ENCODE measurements at places on chromosomes 5 and 9.

- DNase-seq, result no peak
These were observed 1883.7 kb upstream of the C9orf72 start for GRCh38 chr9:29456940-29457339.

GRCh38 chr9:123996731-123997421 is 14.7 kb upstream of the LHX2 start:
- DNase-seq, result no peak

- DNase-seq, result no peak
These were observed 945.2 kb upstream of the C9orf72 start for GRCh38 chr9:28518439-28518838.

DNA sequence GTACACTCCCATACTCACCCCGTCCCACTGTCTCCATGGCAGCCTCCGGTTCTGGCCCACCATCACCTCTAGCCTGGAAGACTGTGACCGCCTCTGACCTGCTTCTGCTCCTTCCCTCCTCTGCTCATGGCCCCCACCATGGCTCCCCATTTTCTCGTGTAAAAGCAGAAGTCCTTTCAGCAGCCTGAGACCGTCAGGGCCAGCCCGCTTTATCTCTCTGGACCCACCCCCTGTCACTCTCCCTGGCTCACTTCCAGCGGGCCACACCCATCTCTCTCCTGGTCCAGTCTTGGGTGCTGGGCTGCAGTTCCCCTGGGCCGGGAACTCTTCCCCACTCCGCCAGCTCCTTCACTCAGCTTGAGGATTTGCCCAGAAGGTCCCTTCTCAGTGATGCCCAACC is 96.0 kb upstream of the RUFY1 start:
- DNase-seq, result no peak

DNA sequence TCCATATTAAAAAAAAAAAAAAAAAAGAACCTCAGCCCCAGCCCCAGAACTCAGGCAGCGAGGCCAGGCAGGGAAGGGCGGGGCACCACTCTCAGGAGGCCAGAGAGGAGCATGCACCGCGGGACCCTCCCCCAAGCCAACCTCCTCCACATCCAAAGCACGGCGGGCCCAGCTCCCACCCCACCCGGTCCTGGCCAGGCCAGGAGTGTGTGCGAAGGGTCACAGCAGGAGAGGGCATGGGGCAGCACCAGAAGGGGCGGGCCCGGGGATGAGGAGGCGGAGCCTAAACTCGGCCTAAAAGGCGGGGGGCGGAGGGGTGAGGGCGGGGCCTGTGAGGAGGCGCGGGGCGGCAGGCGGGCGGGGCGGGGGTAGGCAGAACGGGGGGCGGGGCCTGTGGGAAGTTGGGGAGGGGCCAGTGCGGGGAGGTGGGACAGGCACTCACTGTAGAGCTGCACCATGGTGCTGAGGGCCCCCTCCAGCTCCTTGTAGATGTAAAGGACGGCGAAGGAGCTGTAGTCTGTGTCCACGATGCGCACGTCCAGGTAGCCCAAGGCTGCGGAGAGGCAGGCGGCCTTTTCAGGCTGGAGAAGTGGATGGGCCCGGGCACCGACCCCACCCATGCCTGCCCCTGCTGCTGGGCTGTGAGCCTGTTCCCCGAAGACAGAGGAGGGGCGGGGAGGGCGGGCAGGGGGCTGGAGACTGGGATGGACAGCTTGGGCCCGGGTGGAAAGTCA is 1.2 kb downstream of the LCN15 start:
- DNase-seq, result peak; percentile 43

DNA sequence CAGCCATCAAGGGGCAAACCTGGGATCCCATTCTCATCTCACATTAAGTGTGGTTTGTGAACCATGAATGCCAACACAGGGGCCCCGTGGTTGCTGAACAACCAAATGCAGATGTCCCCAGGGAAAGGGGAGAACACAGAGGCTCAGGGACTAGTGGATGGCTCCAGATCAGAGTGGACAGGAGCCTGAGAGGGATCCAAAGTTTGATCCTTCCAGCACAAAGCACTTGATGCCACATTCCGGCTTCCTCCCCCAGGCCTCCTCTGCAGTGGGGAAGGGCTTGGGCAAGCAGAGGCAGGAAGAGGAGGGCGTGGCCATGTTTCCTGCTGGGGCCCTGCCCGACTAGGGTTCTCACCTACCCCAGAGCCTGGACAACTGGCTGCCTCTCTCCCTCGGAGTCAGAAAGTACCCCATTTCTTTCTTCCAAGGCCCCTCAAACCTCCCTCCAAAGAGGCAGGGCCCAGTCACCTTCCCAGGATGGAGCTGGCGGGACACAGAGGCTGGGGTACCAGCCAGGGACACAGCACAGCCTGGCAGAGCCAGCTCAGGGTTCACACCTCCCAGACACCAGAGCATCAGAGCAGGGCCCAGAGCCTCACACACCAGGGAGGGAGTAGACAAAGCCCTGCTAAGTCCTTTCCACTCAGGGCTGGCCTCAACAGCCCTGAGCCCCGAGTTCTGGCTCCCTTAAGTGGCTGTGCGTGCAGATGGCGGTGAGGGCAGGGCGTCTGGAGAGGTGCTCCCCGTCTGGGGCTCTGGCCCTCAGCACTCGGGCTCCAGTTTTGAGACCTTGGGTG is 4.3 kb upstream of the RNF44 start:
- peak; percentile 79 for DNase-seq

- peak; percentile 38 for DNase-seq
These were observed 25.3 kb downstream of the ZDHHC11B start for GRCh38 chr5:759111-759751.

- no peak for DNase-seq
These were observed 31.8 kb downstream of the BAAT start for GRCh38 chr9:101352892-101353463.

DNA sequence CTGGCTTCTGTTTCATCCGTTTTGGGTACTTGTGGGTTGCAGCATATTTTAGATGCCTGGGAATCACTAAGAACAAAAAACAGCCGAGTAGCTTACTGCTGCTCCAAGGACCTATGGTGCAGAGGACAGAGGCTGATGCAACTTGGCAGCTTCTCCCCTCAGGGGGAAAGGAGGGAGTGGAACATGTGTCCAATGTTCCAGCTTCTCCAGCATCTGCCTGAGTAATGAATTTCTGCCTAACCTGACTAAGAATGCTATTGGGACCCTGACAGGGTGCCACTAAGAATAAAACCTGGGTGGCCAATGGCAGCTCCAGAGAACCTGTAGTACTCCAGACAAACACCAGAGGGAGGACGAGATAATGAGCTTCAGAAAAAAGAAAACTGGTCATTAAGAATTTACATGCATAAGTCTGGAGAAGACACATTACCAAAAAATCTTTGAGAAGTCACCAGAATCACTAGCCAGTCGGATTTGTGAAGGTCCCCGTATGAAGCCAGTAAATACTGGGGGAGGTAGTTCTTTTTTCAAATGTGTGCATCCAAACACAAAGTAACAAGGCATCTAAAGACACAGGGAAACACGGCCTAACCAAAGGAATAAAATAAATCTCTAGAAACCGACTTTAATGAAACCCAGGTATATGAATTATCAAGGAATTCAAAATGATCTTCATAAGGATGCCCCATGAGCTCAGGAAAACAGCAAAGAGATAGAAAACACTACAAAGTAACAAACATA is 293.5 kb downstream of the HINT1 start:
- peak; percentile 28 for DNase-seq

DNA sequence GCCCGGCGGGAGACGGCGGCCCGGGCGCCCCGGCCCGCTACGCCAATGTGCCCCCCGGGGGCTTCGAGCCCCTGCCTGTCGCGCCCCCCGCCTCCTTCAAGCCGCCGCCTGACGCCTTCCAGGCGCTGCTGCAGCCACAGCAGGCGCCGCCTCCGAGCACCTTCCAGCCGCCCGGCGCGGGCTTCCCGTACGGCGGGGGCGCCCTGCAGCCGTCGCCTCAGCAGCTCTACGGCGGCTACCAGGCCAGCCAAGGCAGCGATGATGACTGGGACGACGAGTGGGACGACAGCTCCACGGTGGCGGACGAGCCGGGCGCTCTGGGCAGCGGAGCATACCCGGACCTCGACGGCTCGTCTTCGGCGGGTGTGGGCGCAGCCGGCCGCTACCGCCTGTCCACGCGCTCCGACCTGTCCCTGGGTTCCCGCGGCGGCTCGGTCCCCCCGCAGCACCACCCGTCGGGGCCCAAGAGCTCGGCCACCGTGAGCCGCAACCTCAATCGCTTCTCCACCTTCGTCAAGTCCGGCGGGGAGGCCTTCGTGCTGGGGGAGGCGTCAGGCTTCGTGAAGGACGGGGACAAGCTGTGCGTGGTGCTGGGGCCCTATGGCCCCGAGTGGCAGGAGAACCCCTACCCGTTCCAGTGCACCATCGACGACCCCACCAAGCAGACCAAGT is 723 bp downstream of the SNX18 start:
- DNase-seq, result peak; percentile 70

DNA sequence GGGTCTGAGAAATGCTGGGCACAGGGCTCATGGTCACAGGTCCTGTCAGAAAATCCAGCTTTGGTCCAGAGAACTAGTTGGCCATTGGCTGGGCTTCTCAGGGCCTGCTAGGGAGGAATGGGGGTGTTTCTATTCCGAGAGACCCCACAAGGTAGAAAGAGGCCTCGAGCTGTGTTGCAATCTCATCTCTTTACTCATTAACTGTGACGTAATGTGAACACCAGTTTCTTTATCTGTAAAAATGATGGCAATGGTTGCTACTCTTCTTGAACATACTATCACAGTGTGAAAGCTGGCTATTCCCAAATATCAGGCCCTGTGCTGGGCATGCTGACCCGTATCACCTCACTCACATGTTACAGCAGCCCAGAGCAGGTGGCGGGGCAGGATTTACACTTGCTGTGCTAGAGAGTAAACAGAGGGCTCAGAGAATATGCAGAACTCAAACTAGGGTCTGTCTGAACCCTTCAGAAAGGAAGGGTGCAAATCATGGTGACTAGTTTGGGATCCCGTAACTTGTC is 35.7 kb upstream of the SLC25A51 start:
- no peak for DNase-seq

DNA sequence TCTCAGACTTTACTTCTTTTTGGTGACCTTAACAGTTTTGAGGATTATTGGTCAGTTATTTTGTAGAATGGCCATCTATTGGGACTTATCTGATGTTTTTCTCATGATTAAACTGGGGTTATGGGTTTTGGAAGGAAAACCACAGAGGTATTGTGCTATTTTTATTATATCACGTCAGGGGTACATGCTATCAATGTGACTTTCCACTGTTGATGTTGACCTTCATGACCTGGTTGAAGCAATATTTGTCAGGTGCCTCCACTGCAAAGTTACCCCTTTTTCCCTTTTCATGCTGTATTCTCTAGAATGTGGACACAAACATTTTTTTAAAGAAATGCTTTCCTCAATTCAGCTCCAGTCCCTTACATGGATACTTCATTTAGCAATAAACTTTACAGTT is 152.8 kb upstream of the TSLP start:
- DNase-seq, result no peak

- DNase-seq, result no peak
These were observed 77.9 kb downstream of the FNBP1 start for GRCh38 chr9:129964901-129965734.

- DNase-seq, result no peak
These were observed 164.7 kb downstream of the OLFM1 start for GRCh38 chr9:135251996-135252760.

GRCh38 chr9:10331157-10331556 is 281.6 kb downstream of the PTPRD start:
- no peak for DNase-seq

DNA sequence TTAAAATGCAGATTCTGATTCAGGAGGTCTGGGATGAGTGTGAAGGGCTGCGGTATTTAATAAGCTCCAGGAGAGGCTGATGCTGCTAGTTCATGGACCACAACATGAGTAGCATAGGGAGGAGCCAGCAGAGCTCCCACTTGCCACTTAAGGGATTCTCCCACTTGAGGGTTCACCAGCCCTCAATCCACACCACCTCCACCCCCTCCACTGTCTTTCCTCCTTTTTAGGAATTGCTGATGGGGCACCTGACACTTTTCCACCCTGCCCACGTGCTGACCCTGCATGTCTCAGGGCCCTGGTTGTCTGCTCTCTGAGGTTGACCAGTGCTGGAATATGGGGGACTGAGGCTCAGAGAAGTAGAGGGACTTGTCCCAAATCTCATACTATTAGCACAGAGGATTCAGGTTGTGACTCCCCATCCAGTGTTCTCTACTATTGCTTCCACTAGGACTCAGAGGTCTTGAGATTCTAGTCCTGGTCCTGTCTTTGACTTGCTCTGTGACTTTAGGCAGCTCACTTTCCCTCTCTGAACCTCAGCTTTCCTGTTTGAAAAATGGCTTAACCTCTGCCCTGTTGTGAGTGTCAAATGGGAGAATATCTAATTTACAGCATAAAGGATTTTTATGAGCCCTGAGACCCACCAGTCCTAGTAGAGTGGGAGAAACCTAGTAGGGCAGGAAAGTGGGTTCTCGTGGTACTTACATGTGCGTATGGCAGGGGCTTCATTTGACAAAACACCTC is 72.9 kb downstream of the PPARGC1B start:
- DNase-seq, result no peak

DNA sequence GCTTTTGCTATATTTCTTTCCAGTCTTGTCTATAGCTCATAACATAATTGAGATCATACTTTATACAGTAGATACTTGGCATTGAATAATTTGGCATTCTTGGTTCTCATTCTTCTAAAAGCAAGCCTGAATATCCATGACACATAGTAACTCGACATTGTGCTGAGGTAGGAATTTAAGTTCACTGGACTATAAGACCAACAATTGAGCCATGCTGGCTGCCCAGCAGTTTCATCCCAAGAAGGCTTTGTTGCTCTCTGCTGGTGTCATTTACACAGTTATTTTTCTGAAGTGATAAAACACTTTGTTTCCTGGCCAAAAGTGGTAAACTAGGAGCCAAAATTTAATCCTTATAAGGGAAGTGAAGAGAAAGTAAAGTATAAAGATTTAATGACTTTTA is 192.0 kb downstream of the ADAMTSL1 start:
- no peak for DNase-seq

DNA sequence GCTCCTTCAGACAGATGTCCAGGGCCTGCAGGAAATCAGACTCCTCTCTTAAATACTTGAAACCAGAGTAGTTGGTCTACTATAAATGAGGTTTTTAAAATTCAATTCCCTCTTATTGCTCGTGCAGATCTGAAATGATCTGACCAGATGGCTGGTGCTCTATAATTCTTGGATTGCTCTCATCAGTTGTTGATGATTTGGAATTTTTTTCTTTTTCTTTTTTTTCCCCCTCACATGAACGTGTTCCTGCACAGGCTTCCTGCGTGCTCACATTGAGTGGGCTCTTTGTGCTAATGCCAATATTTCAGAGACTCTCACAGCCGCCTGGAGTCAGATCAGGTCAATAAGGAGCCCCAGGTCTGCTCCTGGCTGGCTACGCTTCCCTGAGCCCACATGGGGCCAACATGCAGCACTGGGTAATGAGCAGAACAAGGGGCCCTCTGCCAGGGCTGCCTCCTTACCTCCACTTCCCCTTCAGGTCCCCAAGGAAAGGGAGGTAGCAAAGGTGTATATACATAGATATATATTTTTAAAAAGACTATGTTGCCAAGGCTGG is 82.0 kb downstream of the SIL1 start:
- no peak for DNase-seq
